ENCODE measurements at places on chromosomes 1 and 21.

DNA sequence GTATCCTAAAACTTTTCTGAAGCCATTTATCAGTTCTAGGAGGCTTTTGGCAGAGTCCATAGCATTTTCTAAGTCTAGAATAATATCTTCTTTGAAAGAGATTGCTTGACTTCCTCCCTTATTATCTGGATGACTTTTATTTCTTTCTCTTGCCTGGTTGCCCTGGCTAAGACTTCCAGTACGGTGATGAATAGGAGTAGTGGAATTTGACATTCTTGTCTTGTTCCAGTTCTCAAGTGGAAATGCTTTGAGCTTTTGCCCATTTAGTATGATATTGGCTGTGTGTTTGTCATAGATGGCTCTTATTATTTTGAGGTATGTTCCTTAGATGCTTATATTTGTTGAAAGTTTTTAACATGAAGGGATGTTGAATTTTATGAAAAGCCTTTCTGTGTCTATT, 1647.9 kb downstream of the PLA2G4A start:
- no peak overlapping the region for H3K27ac ChIP-seq
- no peaks in the 10 kb centered on the region for H3K4me1 ChIP-seq
- DNase-seq = no peak
- no peaks in the 10 kb centered on the region for H3K36me3 ChIP-seq
- no peaks in the 10 kb centered on the region for H3K27me3 ChIP-seq

- H3K36me3 ChIP-seq = no peaks in the 10 kb centered on the region
- H3K4me3 ChIP-seq = no peak overlapping the region
- H3K27me3 ChIP-seq = no peaks in the 10 kb centered on the region
Measured at GRCh38 chr1:157325220-157325619, 187.0 kb upstream of the ETV3 start.

- H3K27ac ChIP-seq = no peak overlapping the region
- DNase-seq = no peak
- no peaks in the 10 kb centered on the region for H3K36me3 ChIP-seq
- H3K4me3 ChIP-seq = no peak overlapping the region
Measured at GRCh38 chr1:66172272-66172671, 361.7 kb upstream of the SGIP1 start.

DNA sequence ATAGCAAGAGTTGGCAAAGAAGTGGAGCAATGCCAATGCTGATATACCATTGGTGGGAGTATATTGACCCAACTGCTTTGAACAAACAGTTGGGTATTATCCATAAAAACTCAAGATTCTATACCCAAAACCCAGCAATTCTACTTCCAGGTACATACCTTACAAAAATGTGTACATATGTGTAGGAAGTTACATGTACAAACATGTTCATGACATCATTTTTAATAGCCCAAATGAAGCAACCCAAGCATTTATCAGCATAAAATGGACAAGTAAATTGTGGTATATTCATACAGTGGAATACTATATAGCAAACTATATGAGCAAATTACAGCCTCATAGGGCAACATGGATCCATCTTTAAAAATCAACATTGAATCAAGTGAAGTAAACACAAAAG, 20.9 kb downstream of the RWDD3 start:
- no peaks in the 10 kb centered on the region for H3K27me3 ChIP-seq
- H3K36me3 ChIP-seq = peaks cover 10% of the 10 kb centered on the region
- H3K27ac ChIP-seq = no peak overlapping the region
- no peak overlapping the region for H3K4me3 ChIP-seq
- no peaks in the 10 kb centered on the region for H3K4me1 ChIP-seq
- DNase-seq = no peak

DNA sequence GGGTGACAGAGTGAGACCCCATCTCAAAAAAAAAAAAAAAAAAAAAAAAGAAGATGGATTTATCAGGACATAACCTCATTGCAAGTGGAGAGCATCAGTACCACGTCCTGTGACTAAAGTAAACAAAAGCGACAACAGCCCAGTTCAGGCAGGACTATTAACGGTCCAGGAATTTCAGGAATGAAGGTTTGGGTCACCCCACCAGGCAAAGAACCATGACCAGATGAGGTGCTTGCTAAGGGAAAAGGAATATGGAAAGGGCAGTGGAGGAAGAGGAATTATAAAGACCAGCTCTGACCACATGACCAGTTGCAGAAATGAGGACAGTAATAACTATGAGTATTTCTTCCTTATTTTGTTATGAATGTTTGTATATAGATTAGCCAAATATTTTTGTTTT, 35.4 kb upstream of the EIF4G3 start:
- no peak overlapping the region for H3K27ac ChIP-seq
- H3K27me3 ChIP-seq = no peaks in the 10 kb centered on the region
- DNase-seq = no peak
- no peaks in the 10 kb centered on the region for H3K4me1 ChIP-seq

GRCh38 chr1:106747791-106748190, 308.7 kb upstream of the PRMT6 start:
- no peaks in the 10 kb centered on the region for H3K27me3 ChIP-seq
- H3K36me3 ChIP-seq = no peaks in the 10 kb centered on the region
- no peak overlapping the region for H3K27ac ChIP-seq
- no peak for DNase-seq

- H3K4me1 ChIP-seq = peaks cover 62% of the 10 kb centered on the region
- DNase-seq = no peak
- H3K27me3 ChIP-seq = no peaks in the 10 kb centered on the region
- no peaks in the 10 kb centered on the region for H3K36me3 ChIP-seq
- H3K4me3 ChIP-seq = no peak overlapping the region
Measured at GRCh38 chr1:61441723-61442262, 283.1 kb downstream of the TM2D1 start.

- H3K27ac ChIP-seq = peak overlapping the region; percentile 23
- no peaks in the 10 kb centered on the region for H3K27me3 ChIP-seq
- H3K4me3 ChIP-seq = no peak overlapping the region
- no peaks in the 10 kb centered on the region for H3K36me3 ChIP-seq
- no peak for DNase-seq
Measured at GRCh38 chr1:59156526-59157199, 140.2 kb upstream of the FGGY start.

- H3K36me3 ChIP-seq = no peaks in the 10 kb centered on the region
- no peak overlapping the region for H3K4me3 ChIP-seq
- no peak overlapping the region for H3K27ac ChIP-seq
- no peaks in the 10 kb centered on the region for H3K27me3 ChIP-seq
Measured at GRCh38 chr1:39829791-39830533, 41.3 kb upstream of the BMP8B start.

- DNase-seq = no peak
- peaks cover 39% of the 10 kb centered on the region for H3K4me1 ChIP-seq
- no peaks in the 10 kb centered on the region for H3K27me3 ChIP-seq
- peaks cover 11% of the 10 kb centered on the region for H3K36me3 ChIP-seq
Measured at GRCh38 chr1:56525489-56526041, 53.8 kb downstream of the PLPP3 start.

DNA sequence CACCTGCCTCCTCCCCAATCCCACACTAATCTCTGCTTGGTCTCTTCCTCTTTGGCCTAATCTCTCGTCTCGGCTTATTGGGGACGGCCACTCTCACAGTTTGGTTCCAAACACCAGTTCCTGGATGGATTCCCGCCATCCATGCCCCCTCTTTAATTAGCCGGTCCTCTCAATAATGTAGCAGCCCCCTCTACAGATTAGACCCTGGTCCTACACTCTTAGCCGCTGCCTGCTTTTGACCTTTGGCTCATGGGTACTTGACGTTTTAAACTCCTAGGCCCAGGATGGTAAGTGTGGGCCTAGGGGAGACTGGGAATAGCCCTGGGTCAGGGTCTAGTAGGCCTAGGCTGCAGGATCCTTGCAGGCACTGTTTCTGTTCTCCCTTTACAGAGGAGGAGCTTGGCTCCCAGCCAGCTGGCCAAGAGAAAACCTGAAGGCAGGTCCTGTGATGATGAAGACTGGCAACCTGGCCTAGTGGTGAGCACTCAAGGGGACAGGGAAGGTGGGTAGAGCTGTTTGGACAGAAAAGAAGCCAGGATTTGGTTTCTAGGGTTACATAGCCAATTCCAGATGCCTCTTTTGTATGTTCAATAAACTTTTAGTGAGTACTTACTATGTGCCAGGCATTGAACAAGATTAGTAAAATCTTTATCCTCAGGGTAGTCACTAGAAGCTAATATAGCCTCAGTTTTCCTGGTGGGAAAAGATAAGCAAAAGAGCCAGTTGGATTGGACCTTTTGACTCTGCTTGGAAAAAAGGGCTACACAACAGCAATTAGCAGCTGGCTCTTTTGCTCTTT, 758 bp downstream of the RAD54L start:
- DNase-seq = no peak
- no peaks in the 10 kb centered on the region for H3K36me3 ChIP-seq
- no peak overlapping the region for H3K27ac ChIP-seq

DNA sequence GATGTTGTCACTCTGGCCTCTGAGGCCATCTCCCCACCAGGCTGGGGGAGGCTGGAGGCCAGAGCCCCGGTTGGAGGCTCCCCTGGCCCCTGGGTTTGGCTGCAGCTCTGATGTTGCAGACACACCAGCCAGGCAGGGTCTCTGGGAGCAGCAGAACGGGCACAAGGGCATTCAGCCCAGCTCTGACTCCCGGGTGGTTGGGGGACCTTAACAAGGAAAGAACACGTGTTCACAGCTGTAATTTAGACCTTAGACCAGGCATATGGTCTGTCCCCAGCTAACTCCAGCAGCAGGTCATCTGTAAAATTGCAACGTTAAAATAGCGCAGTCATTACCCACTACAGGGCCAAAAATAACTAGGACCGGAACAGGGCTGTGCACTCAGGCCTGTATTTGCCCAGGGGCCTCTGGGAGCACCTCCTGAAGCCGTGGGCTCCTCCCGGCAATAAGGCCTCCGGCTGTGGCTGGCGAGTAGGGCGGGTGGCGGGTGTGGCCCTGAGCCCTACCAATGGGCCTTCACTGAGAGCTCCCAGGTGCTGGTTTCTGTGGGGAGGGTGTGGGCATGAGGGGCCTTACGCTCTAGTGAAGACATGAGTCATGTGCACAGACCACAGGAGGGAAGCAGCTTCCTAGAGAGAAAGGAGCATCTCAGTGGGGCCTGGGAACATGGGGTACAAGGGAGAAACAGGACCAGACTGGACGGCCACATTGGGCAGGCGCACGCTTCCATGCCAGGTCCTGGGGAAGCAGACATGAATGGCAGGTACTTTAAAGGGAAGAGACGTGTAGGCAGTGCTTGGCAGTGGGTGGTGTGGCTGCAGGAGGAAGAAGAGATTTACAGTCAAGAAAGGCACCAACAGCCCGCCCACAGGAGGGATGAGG, 6.1 kb downstream of the LDLRAP1 start:
- peak overlapping the region; percentile 85 for H3K27ac ChIP-seq
- no peaks in the 10 kb centered on the region for H3K27me3 ChIP-seq
- peak overlapping the region; percentile 50 for H3K4me3 ChIP-seq
- no peaks in the 10 kb centered on the region for H3K36me3 ChIP-seq

DNA sequence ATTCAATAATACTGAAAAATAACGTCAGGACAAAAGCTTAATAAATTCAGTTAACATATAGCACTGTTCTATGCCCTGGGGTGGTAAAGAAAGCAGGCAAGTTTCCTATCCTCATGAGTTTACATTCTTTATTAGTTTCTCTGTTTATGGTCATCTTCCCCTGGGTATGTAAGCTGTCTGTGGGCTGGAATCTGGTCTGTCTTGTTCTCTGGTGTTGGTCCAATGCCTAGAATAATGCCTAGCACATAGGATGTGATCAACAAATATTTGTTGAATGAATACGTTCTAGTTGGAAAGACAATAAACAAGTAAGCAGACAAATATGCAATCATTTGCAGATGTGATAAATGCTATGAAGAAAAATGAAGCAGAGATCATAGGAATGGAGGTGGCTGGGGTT, 7.2 kb upstream of the IGSF3 start:
- no peak overlapping the region for H3K27ac ChIP-seq
- DNase-seq = no peak
- no peak overlapping the region for H3K4me3 ChIP-seq
- no peaks in the 10 kb centered on the region for H3K27me3 ChIP-seq
- H3K36me3 ChIP-seq = no peaks in the 10 kb centered on the region

DNA sequence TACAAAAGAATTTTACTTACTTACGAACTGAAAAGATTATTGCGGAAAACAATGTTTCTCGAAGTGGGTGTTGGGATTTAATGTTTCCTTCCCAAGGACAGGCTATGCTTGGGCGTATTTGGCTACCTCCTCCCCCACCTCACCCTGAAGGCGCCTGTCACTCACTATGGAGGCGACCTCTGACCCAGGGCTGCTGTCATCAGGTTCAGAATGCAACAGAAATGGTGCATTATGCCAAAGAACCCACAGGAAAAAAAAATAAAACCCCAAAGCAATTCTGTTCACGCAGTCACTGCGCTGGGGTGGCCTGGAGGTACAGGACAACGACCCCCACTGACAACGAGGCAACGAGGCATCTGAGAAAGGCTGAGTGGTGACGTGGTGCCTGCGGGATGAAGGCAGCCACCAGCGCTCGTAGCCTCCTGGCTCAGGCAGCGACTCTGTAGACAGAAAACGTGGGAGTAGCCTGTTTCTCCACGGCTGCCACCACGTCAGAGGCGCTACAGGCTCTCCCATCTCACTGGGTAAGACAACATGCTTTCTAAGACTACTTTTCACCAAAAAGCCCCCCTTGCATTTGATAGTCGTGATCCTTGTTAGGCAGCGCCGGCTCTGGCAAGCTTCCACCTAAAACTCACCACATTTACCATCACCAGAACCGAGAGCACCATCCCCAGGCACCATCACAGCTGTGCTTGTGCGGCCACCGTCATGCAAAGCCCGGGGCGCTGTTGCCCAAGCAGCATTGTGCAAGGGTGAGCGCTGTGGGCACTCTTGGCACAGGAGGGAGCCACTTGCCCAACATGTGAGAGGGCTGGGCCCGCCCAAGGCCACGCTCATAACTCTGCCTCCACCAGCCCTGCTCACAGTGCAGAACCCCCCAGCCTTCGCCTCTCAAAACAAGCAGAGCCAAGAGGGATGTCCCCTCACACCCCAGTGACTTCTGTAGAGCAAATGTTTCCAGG, 14.3 kb downstream of the NADK start:
- H3K4me3 ChIP-seq = no peak overlapping the region
- H3K36me3 ChIP-seq = peaks cover 53% of the 10 kb centered on the region
- no peak for DNase-seq
- no peaks in the 10 kb centered on the region for H3K27me3 ChIP-seq
- no peak overlapping the region for H3K27ac ChIP-seq
- H3K4me1 ChIP-seq = no peaks in the 10 kb centered on the region

- H3K36me3 ChIP-seq = no peaks in the 10 kb centered on the region
- no peak overlapping the region for H3K27ac ChIP-seq
- H3K4me1 ChIP-seq = peaks cover 2% of the 10 kb centered on the region
- no peak overlapping the region for H3K4me3 ChIP-seq
- no peaks in the 10 kb centered on the region for H3K27me3 ChIP-seq
Measured at GRCh38 chr1:212030936-212031528, 4.3 kb downstream of the INTS7 start.

DNA sequence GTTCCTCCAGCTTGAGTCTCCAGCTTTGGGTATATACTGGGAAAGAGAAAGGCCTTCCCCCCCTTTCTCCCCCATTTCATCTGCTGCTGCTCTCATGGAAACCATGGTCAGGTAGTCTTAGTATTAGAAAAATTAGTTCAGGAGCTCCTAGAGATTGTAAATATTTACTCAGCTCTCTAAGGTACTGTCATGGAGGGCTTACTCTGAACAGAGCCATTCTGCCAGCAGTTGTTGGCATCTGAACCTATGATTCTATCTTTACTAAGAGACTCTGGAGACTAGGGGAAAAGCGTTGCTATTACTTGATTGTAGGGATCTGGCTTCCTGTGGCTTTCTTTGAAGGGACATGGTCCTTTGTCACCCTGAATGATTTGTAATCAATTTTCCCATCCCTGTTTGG, 6.1 kb downstream of the INTS3 start:
- H3K27me3 ChIP-seq = no peaks in the 10 kb centered on the region
- no peak overlapping the region for H3K4me3 ChIP-seq
- H3K27ac ChIP-seq = peak overlapping the region; percentile 60
- peaks cover 28% of the 10 kb centered on the region for H3K4me1 ChIP-seq

- no peaks in the 10 kb centered on the region for H3K36me3 ChIP-seq
- no peaks in the 10 kb centered on the region for H3K27me3 ChIP-seq
- peaks cover 55% of the 10 kb centered on the region for H3K4me1 ChIP-seq
- peak; percentile 60 for DNase-seq
- H3K4me3 ChIP-seq = peak overlapping the region; percentile 30
- peak overlapping the region; percentile 86 for H3K27ac ChIP-seq
Measured at GRCh38 chr1:3219005-3219790, 150.2 kb downstream of the PRDM16 start.

Data from thoracic aorta (tissue), 2 donors.